Endothelial cell (in vitro differentiated cells): ENCODE measurements at places on chromosomes 7 and 10.

DNA sequence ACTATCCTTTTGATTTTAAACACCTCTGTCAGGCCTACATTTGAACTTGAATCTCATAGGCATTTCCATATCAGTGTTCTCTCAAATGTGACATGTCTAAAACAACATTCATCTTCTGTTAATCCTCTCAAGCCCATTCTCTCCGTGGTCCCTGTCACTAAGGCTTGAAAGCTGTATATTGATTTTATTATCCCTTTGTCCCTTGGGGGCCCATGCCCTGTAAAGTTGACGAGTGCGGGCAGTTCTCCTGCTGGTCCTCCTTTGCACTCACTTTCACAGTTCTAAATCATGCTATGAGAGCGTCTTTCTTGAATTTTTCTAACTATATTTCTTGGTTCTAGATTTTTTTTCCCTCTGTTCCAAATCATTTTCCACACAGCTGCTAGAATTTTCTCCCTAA lies 27.3 kb downstream of the GALNT11 start:
- peaks cover 4% of the 10 kb centered on the region for H3K4me1 ChIP-seq
- H3K36me3 ChIP-seq, result no peaks in the 10 kb centered on the region
- no peaks in the 10 kb centered on the region for H3K27me3 ChIP-seq
- no peak overlapping the region for H3K4me3 ChIP-seq
- H3K27ac ChIP-seq, result no peak overlapping the region
- no peak for DNase-seq

- peaks cover 11% of the 10 kb centered on the region for H3K36me3 ChIP-seq
- H3K27me3 ChIP-seq, result no peaks in the 10 kb centered on the region
- no peak for DNase-seq
- H3K27ac ChIP-seq, result no peak overlapping the region
- H3K4me1 ChIP-seq, result no peaks in the 10 kb centered on the region
These were observed 117.2 kb upstream of the GLCCI1 start for GRCh38 chr7:7851381-7851780.

GRCh38 chr10:129079705-129080104 lies 387.3 kb upstream of the MGMT start:
- no peak overlapping the region for H3K27ac ChIP-seq
- DNase-seq, result no peak
- H3K27me3 ChIP-seq, result no peaks in the 10 kb centered on the region
- H3K4me3 ChIP-seq, result no peak overlapping the region

DNA sequence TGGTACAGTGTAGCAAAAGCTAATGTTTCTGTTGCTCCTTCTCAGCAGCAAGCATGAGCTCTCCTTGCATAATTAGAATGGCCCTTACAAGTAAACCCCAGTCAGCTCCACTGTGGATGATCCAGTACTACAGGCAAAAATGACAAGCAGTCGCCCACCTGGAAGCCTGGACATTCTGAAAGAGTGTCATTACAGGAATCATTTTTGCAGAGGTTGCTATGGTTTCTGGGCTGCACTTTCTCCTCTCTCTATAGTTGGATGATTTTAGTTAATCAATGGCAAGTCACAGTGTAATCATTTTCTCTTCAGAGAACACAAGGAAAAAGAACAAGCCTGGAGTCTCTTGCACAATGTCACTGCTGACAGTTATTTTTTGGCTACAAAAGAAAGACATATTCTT lies 102.9 kb upstream of the MYO3A start:
- DNase-seq, result no peak
- no peaks in the 10 kb centered on the region for H3K27me3 ChIP-seq
- H3K36me3 ChIP-seq, result no peaks in the 10 kb centered on the region
- H3K4me3 ChIP-seq, result no peak overlapping the region
- no peak overlapping the region for H3K27ac ChIP-seq
- H3K4me1 ChIP-seq, result no peaks in the 10 kb centered on the region
